Sigmoid colon (tissue), 7 donors: ENCODE measurements at places on chromosomes 3 and 15. TPM values are rescaled to one million over a fixed set of nuclear protein-coding genes. Genes with fewer than 3 reads are reported as not detected.

TYRO3 gene
- total RNA-seq, result 3.9 TPM

GRCh38 chr3:120552184-120553172 is 43.7 kb upstream of the NDUFB4 start:
- no peak for DNase-seq
- H3K36me3 ChIP-seq, result no peaks in the 10 kb centered on the region
- H3K27me3 ChIP-seq, result no peaks in the 10 kb centered on the region
- H3K4me1 ChIP-seq, result no peaks in the 10 kb centered on the region
- no peak overlapping the region for H3K27ac ChIP-seq

DNA sequence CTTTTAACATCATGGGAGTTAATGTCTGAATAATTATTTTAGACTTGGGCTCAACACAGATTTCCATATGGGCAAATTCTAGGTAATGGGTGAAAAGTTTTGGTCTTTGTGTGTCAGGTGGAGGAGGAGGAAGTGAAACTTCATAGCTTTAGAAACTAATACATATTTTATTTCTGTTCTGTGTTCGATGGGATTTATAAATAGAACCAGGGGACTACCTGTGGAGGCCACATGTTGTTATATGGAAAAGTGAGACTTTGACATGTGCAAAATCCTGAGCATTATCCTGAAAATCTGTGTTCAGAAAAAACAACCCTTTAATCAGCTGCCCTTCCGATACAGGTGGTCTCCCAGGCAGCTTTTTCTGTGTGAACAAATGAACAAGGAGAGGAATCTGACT is 209.5 kb downstream of the SOX2 start:
- no peaks in the 10 kb centered on the region for H3K27me3 ChIP-seq
- H3K4me1 ChIP-seq, result no peaks in the 10 kb centered on the region
- H3K36me3 ChIP-seq, result no peaks in the 10 kb centered on the region
- DNase-seq, result no peak

DNA sequence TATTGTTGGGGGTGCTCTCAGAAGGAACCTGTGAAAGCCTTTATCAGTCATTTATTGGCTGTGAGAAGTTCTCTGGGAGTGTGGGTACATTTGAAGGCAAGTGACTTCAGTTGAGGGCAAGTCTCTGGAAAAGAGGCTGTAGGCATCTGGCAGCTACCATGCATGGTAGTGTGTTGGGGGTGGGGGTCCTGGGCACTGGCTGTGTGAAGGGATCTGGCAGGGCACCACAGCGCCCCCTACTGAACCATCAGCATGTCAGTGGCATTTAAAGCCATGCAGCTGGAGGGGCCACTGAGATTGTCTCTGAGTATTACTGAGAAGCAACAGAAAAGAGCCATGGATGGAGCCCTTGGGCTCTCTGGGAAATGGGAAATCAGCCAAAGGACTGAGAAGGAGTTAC is 30.6 kb downstream of the CRTAP start:
- no peaks in the 10 kb centered on the region for H3K4me1 ChIP-seq
- H3K27me3 ChIP-seq, result no peaks in the 10 kb centered on the region
- DNase-seq, result no peak
- no peak overlapping the region for H3K27ac ChIP-seq
- no peak overlapping the region for H3K4me3 ChIP-seq

DNA sequence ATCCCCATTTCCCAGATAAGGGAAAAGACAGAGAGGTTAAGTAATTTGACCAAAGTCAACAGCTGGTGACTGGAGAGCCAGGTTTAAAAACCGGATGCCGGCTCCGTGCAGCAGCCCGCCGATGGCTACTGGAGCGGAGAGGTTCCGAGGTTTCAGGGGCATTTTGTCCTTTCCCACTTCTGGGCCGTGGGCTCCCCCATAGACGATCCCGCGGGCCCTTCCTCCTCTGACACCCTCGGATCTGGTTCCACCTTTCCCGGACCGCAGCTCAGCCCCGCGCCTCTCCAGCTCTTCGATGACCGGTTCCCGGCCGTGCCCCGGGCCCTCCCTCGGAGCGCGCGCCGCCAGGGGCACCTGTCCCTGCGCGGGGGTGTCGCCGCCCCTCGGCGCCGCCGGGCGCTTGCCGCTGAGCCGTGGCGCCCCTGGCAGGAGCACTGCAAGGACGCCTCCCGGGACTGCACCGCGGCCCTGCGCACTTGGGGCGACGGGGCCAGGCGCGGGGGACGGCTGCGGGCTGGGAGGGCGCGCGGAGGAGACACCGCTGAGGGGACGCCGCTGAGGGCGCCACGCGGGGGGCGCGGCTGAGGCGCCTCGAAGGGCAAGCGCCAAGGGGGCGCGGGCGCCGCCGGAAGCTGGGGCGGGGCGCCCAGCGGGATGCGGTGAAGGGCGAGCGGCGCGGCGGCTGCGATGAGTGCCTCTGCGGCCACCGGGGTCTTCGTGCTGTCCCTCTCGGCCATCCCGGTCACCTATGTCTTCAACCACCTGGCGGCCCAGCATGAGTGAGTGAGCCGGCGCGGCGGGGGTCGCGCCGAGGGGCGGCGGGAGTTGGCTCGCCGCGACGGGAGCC is at the start of gene TM6SF1:
TSS of gene TM6SF1 (plus strand) at position 652 of the 847 bp plus-strand sequence. CDS start at position 688, 36 bp downstream.
- peak within 1 kb of the TSS; percentile 58 for H3K27ac ChIP-seq
- DNase-seq, result no peak
- no peaks in the 10 kb centered on the region for H3K36me3 ChIP-seq
- peaks cover 12% of the 10 kb centered on the region for H3K4me1 ChIP-seq

DNA sequence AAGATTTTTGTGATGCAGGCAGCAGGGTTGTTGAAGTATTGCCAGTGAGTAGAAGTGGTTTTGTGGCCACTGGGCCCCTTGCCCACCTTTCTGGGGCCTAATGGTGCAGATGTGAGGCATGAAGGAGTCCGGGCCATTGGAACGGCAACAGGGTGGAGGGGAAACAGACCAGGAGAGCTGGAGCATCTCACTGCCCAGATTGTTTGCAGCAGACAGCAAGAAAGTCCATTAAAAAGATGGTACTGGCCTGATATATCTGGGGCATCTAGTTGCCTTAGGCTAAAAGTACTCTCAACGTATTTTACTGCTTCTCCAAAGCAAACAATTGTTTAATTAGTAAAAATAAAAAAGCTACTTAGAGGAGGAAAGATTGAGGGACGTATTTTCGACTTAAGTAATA is 298.4 kb downstream of the SATB1 start:
- H3K36me3 ChIP-seq, result no peaks in the 10 kb centered on the region
- no peak overlapping the region for H3K27ac ChIP-seq
- no peak for DNase-seq
- H3K4me3 ChIP-seq, result no peak overlapping the region
- H3K27me3 ChIP-seq, result no peaks in the 10 kb centered on the region

- no peak overlapping the region for H3K27ac ChIP-seq
- no peaks in the 10 kb centered on the region for H3K36me3 ChIP-seq
Observed at GRCh38 chr15:42042602-42043400, 22.0 kb upstream of the PLA2G4E start.
